Tibial nerve (tissue), 4 donors: ENCODE measurements at places on chromosomes 7 and 10. TPM values are rescaled to one million over a fixed set of nuclear protein-coding genes. Genes with fewer than 3 reads are reported as not detected.

GRCh38 chr10:77187376-77187999 is 450.1 kb downstream of the KCNMA1 start:
- H3K36me3 ChIP-seq: no peaks in the 10 kb centered on the region
- no peak overlapping the region for H3K27ac ChIP-seq
- no peaks in the 10 kb centered on the region for H3K27me3 ChIP-seq
- no peak overlapping the region for H3K4me3 ChIP-seq
- no peaks in the 10 kb centered on the region for H3K4me1 ChIP-seq

- no peaks in the 10 kb centered on the region for H3K36me3 ChIP-seq
- H3K27ac ChIP-seq: no peak overlapping the region
- peaks cover 20% of the 10 kb centered on the region for H3K4me1 ChIP-seq
- no peaks in the 10 kb centered on the region for H3K27me3 ChIP-seq
- H3K4me3 ChIP-seq: no peak overlapping the region
- no peak for DNase-seq
Observed at GRCh38 chr10:61792921-61793320, 108.6 kb upstream of the ARID5B start.

GRCh38 chr10:91017198-91017597 is 96.3 kb upstream of the ANKRD1 start:
- H3K27ac ChIP-seq: no peak overlapping the region
- no peak for DNase-seq
- H3K4me3 ChIP-seq: no peak overlapping the region
- peaks cover 7% of the 10 kb centered on the region for H3K4me1 ChIP-seq

- H3K4me1 ChIP-seq: no peaks in the 10 kb centered on the region
- H3K27ac ChIP-seq: no peak overlapping the region
- no peaks in the 10 kb centered on the region for H3K27me3 ChIP-seq
- no peak for DNase-seq
- no peaks in the 10 kb centered on the region for H3K36me3 ChIP-seq
Observed at GRCh38 chr10:83476211-83476610, 663.1 kb upstream of the GHITM start.

DNA sequence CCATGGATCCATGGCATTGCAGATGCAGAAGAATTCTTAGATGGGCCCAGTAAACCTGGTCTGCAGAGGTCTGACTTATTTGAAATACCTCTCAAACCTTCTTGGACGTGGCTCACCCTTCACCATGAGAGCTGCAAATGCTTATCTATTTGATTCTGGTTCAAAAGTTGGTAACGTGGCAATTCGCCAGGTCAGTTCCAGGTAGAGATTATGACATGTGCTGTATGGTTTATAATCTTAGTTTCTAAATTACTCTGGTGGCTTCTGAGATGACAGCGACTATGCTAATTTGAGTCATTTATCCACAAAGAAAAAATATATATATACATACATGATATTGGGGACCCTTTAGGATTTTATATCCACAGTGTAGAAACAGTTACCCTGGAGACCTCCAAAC is 68.8 kb downstream of the NRP1 start:
- peaks cover 14% of the 10 kb centered on the region for H3K36me3 ChIP-seq
- no peak for DNase-seq
- no peak overlapping the region for H3K27ac ChIP-seq
- no peaks in the 10 kb centered on the region for H3K27me3 ChIP-seq
- H3K4me1 ChIP-seq: no peaks in the 10 kb centered on the region

GRCh38 chr10:25177093-25177753 is 2.4 kb downstream of the GPR158 start:
- H3K27me3 ChIP-seq: no peaks in the 10 kb centered on the region
- DNase-seq: no peak
- no peaks in the 10 kb centered on the region for H3K36me3 ChIP-seq

DNA sequence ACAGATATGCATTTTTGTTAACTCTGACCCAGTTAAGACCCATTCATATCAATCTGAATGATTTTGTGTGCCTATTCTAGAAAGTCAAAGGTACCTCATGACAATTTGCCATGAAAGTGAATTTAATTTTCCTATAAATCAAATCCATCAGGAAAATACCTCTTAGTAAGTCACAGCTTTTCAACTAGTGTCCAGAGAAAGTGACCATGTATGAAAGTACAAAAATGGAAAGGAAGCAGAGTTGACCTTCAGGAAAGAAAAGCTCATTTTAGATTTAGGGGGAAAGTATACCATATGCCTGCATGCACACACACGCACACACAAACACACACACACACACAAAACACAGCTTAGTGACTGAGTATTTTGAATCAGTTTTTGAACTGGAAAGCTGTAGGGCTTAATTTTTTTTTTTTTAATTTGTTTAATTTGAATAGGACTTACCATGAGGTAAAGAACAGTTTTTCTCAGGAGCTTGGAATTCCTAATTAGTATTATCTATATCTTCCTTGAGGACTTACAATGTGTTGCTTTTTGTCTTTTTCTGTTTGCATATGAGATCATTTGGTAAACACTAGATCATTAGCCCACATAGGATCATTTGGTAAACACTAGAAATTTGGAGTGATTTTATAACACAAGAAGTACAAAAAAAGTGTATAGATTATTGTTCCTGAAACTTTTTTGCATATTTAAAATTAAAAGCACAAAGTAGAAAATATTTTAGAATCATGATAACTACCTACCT is 61.6 kb downstream of the ZNF277 start:
- no peak for DNase-seq
- H3K4me1 ChIP-seq: no peaks in the 10 kb centered on the region
- no peaks in the 10 kb centered on the region for H3K27me3 ChIP-seq
- H3K4me3 ChIP-seq: no peak overlapping the region
- H3K36me3 ChIP-seq: no peaks in the 10 kb centered on the region
- no peak overlapping the region for H3K27ac ChIP-seq

DNA sequence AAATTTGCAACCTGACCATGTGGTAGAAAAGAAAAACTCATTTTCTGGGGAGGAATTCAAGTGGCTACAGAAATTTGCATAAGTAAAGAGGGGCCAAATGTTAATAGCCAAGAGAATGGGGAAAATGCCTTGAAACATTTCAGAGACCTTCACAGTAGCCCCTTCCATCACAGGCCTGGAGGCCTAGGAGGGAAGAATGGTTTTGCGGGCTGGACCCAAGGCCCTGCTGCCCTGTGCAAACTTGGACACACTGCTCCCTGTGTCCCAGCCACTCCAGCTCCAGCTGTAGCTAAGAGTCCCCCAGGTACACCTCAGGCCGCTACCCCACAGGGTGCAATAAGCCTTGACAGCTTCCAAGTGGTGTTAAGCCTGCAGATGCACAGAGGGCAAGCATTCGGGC is 16.4 kb upstream of the DNAH11 start:
- H3K27ac ChIP-seq: no peak overlapping the region
- no peaks in the 10 kb centered on the region for H3K27me3 ChIP-seq

DNA sequence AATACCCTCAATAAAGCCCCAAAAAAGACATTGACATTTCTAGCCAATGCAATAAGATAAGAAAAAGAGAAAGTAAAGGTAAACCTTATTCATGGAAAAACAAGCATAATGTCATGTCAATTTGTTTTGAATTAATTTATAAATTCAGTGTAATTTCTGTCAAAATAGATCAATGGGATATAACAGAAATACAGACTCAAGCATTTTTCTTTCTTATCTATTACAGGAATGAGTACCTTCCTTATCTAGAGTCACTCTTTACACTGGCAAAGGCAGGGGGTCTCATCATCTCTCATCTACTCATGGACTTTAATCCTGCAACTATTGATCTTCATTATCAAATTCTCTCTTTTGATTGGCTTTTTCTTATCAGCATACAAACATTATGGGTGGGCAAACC is 127.1 kb upstream of the SHH start:
- H3K4me3 ChIP-seq: no peak overlapping the region
- DNase-seq: no peak
- no peaks in the 10 kb centered on the region for H3K27me3 ChIP-seq
- no peaks in the 10 kb centered on the region for H3K36me3 ChIP-seq

- no peak for DNase-seq
- no peaks in the 10 kb centered on the region for H3K36me3 ChIP-seq
- H3K27me3 ChIP-seq: no peaks in the 10 kb centered on the region
Observed at GRCh38 chr7:69939317-69939716, 341.0 kb downstream of the AUTS2 start.

DNA sequence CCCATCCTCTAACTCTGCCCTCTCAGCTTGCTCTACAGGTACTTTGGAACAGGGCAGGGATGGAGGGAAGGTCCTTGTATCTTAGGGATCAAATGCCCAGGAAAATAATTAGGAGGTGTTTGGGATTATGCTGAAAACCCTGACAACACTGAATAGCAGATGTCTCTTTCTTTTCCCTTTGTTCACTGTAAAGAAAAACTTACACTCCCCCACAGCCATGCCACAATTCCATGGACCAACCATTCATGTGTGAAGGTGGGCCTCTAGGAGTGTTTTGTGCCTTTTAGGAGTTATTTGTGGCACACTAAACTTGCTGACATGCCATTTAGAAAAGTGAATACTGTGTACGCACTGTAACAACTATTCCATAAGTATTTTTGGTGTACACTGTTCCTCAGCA is 108.1 kb downstream of the SNX10 start:
- H3K4me1 ChIP-seq: no peaks in the 10 kb centered on the region
- H3K36me3 ChIP-seq: no peaks in the 10 kb centered on the region
- H3K27ac ChIP-seq: no peak overlapping the region
- no peak for DNase-seq
- H3K4me3 ChIP-seq: no peak overlapping the region

DNA sequence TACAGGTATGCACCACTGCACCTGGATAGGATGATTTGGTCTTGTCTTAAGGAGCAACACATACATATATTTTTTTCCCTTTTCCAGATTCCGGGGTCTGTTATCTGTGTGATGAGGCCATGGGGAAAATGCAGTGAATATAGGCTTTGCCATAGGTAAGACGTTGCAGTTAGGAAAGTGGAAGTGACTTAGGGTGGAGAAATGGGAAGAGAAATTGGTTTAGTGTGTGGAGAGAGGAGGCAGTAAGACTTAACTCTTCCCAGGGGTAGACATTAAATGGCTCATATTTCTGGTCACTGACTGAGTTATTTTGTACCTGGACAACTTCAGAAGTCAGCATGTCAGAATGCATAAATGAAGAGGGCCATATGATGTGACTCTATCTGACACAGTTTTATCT is 66.7 kb downstream of the PFKFB3 start:
- no peak overlapping the region for H3K27ac ChIP-seq
- H3K36me3 ChIP-seq: no peaks in the 10 kb centered on the region
- H3K4me3 ChIP-seq: no peak overlapping the region
- H3K27me3 ChIP-seq: no peaks in the 10 kb centered on the region
- DNase-seq: no peak

- no peaks in the 10 kb centered on the region for H3K4me1 ChIP-seq
- no peaks in the 10 kb centered on the region for H3K27me3 ChIP-seq
- no peak overlapping the region for H3K27ac ChIP-seq
- DNase-seq: no peak
- H3K4me3 ChIP-seq: no peak overlapping the region
- no peaks in the 10 kb centered on the region for H3K36me3 ChIP-seq
Observed at GRCh38 chr10:51397244-51397643, 302.2 kb downstream of the CSTF2T start.

GRCh38 chr7:106485031-106485551 is 175.9 kb downstream of the CCDC71L start:
- no peak for DNase-seq
- H3K27ac ChIP-seq: no peak overlapping the region
- H3K27me3 ChIP-seq: no peaks in the 10 kb centered on the region
- no peak overlapping the region for H3K4me3 ChIP-seq

DNA sequence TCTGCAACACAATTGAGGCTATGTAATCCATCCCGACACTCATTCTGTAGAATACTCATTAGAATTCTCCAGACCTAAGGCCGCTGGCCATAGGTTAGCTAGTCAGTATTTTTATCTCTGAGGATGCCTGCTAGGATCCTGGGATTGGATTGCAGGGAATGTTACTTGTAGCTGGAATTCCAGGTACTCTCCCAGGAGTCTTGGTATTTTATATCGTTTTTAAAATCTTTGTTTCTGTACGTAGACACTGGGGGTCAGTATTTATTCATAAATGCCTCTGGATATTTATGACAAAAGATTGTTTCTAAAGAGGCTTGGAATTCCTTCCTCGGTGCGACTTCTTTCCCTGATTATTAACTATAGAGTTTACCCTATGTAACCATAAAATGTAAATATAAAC is 40.1 kb downstream of the BPGM start:
- peaks cover 8% of the 10 kb centered on the region for H3K4me1 ChIP-seq
- no peaks in the 10 kb centered on the region for H3K27me3 ChIP-seq
- no peaks in the 10 kb centered on the region for H3K36me3 ChIP-seq
- no peak overlapping the region for H3K4me3 ChIP-seq
- H3K27ac ChIP-seq: no peak overlapping the region

GRCh38 chr7:107180378-107180777 is 11.6 kb downstream of the HBP1 start:
- no peak overlapping the region for H3K4me3 ChIP-seq
- no peak for DNase-seq
- peaks cover 62% of the 10 kb centered on the region for H3K36me3 ChIP-seq
- H3K4me1 ChIP-seq: no peaks in the 10 kb centered on the region

- H3K36me3 ChIP-seq: no peaks in the 10 kb centered on the region
- peaks cover 24% of the 10 kb centered on the region for H3K4me1 ChIP-seq
- no peak overlapping the region for H3K4me3 ChIP-seq
- no peak for DNase-seq
- H3K27ac ChIP-seq: no peak overlapping the region
- no peaks in the 10 kb centered on the region for H3K27me3 ChIP-seq
Observed at GRCh38 chr7:17552952-17553351, 254.5 kb downstream of the AHR start.

DNA sequence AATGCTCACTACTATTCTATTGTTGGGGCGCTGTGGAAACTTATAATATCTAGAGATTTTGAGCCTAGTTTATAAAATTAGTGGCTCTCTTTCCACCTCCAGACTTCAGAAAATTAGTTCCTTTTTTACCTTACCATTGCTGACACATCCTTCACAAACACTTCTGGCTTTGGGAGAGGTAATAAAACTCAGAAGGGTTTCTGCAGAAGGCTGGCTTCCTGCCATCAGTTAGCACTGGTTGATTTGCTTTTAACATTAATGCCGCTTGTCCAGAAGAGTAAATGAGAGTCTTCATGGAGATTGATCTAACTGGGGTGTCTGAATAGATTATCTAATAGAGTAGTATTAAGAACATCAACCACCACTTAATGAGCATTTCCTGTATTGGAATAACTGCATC is 20.3 kb downstream of the ACSM6 start:
- no peaks in the 10 kb centered on the region for H3K27me3 ChIP-seq
- H3K27ac ChIP-seq: no peak overlapping the region
- no peaks in the 10 kb centered on the region for H3K36me3 ChIP-seq
- no peak for DNase-seq

The ABCB1 gene
- total RNA-seq: 21.4 TPM

The ZNF33A gene
- total RNA-seq: 29.1 TPM

The GBX1 gene
- total RNA-seq: not detected

The GLI3 gene
- total RNA-seq: 12.6 TPM

The ZNF92 gene
- total RNA-seq: 3.9 TPM

The FAM13C gene
- total RNA-seq: 30.0 TPM

The MBL2 gene
- total RNA-seq: 0.21 TPM

The CALN1 gene
- 1.2 TPM for total RNA-seq

The LRRD1 gene
- 0.44 TPM for total RNA-seq

The ARMC3 gene
- total RNA-seq: 0.44 TPM
